ENCODE measurements at places on chromosomes 12 and 14.

DNA sequence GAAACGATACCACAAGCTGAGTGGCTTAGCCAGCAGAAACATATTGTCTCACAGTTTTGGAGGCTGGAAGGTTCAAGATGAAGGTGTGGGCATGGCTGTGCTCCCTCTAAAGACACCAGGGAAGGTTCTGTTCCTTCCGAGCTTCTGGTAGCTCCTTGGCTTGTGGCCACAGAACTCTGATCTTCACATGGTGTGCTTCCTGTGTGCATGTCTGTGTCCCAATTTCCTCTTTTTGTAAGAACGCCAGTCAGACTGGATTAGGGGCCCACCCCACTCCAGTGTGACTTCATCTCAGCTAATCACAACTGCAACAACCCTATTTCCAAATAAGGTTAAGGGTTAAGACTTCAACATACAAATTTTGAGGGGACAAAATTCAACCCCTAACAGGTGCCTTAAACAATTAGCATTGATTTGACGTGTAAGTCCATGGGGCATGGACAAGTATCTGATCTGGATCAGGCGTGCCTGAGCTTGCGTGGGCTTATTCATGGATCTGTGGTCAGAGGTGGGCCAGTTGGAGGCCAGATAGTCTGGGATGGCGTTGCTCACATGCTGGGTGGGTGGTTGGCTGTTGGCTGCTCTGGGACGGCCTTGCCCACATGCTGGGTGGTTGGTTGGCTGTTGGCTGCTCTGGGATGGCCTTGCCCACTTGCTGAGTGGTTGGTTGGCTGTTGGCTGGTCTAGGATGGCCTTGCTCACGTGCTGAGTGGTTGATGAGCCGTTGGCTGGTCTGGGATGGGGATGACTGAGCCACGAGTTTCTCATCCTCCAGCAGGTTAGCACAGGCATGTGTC, 88.5 kb downstream of the LGMN start:
- no peak for DNase-seq

DNA sequence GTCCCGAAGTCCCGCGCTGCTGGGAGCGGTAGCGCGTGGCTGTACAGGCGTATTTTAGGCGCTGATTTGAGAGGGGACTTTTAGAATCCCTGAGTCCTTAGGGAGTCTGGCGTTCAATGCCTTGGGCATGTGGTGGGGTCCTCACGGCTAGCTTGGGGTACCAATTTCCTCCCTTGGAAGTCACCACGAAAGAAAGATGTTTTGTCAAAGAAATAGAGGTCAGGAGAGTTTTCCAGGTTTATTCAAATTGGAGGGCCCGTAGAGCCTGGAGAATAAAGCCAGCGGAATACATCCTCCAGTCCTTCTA, 63.9 kb downstream of the KLHL28 start:
- no peak for DNase-seq

GRCh38 chr14:68711561-68712309, 81.1 kb downstream of the ZFP36L1 start:
- DNase-seq: no peak

DNA sequence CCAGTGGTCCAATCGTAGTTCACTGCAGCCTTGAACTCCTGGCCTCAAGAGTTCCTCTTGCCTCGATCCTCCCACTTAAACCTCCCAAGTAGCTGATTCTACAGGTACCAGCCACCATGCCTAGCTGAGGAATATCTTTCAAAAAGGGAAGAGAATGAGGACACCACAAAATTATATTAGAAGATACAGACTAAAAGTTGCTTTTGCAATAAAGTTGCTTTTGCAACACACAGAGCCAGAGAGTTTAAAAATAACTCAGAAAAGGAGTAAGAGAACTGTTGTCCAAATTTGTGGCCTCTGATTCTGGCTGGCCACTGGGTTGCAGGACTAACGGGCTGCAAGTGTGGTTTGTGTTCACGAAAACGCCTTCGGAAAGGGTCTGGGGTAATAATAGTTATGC, 19.8 kb downstream of the TMEM253 start:
- no peak for DNase-seq

DNA sequence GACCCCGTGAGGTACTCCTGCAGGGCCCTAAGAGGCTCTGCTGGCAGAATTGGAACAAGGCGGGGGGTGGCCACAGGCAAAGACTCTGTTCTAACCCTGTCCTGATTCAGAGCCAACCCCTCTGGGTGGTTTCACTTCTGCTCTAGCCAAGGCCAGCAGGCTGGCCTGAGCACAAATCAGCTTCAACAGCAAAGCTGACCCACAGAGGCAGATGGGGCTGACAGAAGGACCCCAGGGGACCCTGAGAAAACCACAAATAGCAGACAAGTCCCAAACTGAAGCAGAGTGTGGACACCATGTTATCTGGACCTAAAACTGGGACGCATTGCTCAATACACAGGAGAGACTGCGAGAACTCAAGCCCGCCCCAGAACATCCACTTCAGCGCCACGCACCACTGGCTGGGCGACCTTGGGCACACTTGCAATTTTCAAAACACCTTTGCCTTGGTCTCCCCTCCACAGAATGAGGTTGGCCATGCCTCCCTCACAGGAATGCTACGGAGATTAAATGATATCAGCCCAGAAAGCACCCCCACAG, 76.4 kb upstream of the DICER1 start:
- no peak for DNase-seq

DNA sequence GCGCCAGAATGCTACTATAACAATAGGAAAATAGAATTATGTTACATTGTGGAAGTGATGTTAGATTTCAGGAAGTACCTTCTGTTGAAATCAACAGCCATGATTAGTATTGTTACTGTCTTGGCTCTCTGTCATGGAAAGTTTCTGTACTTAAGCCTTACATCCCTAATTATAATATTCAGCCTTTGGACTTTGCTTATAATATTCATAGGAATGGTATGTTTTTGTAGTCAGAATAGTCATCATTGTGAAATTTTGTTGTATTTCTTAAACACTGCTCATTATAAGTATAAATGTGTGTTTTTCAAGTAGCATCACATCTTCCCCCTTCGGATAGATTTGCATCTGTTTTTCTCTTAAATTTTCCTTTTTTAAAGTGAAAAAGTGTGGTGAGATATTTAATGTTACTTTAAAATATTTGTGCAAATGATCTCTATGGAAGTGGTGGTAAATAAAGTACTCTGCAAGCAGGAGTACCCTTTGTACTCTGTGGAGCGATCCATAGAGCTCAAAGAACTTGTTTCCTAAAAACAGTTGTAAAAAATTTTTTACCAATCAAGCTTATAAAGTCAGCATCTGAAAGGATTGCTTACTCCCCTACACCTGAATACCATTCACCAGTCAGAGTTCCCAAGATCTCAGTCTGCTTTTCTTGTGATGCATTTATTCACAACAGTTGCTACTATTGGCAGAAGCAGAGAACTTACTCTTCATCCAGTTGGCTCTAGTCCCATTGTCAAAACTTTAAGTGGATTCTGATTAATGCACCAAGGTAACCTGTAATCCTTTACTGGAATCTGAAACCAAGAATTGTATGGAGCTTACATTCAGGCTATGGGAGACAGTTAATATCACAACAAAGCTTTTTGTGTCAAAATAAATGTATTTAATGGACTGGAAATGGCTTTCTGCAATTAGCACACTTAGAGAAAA, 87.8 kb downstream of the RIC8B start:
- DNase-seq: peak; percentile 65

- peak; percentile 17 for DNase-seq
Observed at GRCh38 chr12:43104494-43104893, 447.5 kb downstream of the ADAMTS20 start.

- DNase-seq: no peak
Observed at GRCh38 chr12:49662998-49663843, 39.9 kb downstream of the PRPF40B start.

GRCh38 chr12:67651132-67651695, 2.7 kb downstream of the DYRK2 start:
- DNase-seq: no peak

DNA sequence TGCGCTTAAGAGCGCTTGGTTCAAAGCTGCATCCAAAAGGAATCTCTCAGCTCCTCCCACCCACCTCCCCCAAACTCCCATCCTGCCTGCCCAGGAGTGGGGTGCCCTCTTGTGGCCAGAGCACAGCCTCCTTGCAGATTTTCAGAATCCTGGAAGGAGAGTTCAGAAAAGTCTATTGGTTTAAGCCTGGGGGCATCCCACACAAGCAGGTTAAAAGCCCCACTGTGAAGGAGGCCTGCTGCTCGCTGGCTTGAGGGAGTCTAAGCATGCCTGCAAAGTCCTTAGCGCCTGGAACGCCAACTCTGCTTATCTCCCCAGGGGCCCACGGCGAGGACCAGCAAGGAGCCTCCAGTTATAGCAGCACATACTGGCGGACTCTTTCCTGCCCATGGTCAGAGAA, 297.1 kb downstream of the KSR2 start:
- no peak for DNase-seq

DNA sequence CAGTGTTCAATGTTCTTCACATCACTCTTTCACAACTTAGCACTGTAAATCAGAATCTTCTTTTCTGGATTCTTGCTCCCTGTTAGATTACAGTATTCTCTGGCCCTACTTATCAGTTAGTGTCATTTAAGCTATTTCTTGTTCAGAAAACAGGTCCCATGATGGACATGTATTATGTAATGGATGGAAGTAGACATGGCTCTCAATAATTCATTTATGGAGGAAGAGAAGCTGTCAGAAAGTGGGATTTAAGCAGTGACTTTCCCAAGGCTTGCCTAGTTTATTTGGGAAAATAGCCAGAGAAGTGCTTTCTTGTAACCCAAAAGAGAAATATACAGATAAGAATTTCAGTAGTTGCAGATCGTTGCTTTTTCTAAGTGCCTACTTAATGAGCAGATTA, 1.6 kb downstream of the ERC1 start:
- DNase-seq: no peak

DNA sequence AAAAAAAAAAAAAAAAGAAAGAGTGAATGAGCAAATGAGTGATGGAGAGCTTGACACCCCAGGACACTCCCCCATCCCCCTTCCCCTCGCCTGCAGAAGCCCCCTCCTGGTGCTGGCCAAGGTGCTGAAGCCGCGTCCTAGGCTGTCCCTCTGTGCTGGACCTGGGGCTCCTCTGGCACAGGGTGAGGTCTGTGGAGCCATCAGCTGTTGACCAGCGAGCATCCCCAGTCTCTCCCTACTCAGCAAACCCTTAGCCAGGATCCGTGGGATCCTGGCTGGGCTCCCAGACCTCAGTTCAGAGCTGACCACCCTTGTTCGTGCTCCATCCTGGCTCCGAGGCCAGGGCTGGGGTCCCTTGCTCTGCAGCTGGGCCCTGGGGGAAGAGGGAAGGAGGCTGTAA, 5.4 kb upstream of the KIF26A start:
- no peak for DNase-seq

DNA sequence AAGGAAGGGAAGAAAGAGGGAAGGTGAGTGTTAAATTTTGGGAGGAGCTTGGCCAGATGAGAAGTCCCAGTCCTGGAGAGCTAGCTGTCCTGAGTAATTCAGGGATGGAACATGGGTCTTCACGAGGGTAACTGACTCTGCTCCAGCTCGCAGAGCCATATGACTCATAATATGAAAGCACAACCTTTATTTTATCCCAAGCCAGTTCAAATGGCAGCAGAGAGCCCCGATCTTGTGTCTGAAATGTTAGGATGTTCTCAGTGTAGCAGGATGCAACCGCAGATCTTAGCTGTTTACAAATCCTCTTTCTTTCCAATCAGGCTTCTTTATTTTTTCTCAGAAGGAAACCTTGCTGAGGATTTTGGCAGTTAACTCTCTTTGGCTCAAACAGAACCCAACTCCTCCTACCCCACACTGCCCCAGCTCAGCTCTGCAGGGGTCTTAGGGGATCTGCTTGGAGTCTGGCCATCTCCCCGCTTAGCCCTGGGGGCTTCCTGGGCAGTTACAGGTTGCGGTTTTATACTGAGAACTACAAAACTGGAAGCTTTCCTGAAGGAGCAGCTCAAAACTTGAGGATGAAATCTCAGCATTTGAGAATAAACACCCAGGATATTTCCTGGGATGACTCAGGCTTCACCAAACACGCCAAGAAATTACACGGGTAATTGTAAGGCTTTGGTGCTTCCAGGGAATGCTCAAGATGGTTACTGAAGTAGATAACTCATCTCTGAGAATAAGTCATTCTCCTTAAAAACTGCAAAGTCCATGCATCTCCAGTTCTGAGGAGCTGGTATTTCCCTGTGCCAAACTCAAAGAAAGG, 92.5 kb downstream of the VCPKMT start:
- no peak for DNase-seq

- no peak for DNase-seq
Observed at GRCh38 chr12:85092814-85093370, 56.7 kb downstream of the LRRIQ1 start.

GRCh38 chr12:11813438-11813813, 164.0 kb downstream of the ETV6 start:
- DNase-seq: no peak

DNA sequence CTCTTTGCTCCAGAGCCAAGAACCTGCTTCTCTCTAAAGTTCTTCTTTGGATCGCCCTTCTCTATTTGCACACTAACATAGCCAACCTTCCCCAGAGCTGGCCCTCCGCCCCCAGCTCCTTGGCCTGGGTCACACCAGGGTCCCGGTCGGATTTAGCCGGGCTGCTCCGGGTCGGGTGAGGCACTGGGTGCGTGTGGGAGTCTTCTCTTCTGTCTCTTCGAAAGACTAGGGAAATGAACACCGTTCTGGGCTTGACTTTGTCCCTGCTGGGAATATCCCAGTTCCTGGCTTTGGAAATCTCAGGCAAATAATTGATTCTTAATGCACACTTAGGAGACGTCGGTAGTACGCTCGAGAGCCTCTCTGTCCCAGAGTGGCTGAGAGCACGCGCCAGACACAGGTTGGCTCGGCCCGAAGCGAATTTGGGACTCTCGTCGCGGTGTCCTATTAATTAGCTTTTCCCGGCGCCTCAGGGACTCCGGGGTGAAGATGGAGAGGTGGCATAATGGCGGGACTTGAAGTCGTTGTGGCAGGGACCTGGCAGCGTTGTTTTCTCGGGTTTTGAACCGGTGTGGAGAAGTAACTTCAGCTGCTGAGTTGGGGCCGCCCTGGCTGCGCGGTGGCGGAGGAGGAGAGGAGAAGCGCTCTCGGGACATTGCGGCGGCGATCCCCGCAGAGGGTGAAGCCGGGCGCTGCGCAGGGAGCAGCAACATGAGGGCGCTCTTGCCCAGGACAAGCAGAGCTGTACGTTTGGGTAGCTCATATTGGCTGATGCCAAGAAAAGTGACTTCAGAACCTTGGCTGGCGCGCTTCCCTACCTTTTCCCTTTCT, 7.5 kb downstream of the FOXG1 start:
- DNase-seq: no peak

DNA sequence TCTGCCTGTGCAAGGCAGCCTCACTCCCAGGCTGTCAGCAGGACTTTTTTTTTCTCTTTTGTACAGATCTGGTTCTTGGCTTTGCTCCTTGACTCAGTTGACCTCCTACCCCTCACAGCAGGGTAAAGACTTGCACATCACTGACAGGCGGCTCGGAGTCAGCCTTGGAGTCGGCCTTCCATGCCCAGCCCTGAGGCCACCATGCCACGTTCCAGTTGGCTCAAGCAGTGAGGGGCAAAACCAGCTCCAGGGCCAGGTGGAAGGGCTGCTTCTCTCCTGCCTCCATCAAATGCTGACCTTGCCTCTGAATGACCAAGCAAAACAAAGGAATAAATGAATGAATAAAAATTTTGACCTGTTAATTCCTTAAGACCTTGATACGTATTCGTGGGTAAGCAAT, 27.6 kb downstream of the JAG2 start:
- DNase-seq: no peak

GRCh38 chr14:33879684-33880286, 71.1 kb downstream of the EGLN3 start:
- DNase-seq: no peak

GRCh38 chr12:25131270-25131669, 63.7 kb downstream of the DNAI7 start:
- DNase-seq: no peak

Data from AG04449 (cell line).